Endothelial cell of umbilical vein (primary cell): ENCODE measurements at places on chromosomes 2 and 18. TPM values are rescaled to one million over a fixed set of nuclear protein-coding genes. Genes with fewer than 3 reads are reported as not detected.

GRCh38 chr18:23712445-23712844 is 23.2 kb downstream of the LAMA3 start:
- DNase-seq = no peak

- DNase-seq = peak; percentile 64
Measured at GRCh38 chr18:49813069-49813318, 339 bp downstream of the ACAA2 start.

GRCh38 chr2:174691201-174691779 is 73.0 kb downstream of the CHRNA1 start:
- no peak for DNase-seq

Gene IL1F10
- total RNA-seq = not detected in 2 replicates

DNA sequence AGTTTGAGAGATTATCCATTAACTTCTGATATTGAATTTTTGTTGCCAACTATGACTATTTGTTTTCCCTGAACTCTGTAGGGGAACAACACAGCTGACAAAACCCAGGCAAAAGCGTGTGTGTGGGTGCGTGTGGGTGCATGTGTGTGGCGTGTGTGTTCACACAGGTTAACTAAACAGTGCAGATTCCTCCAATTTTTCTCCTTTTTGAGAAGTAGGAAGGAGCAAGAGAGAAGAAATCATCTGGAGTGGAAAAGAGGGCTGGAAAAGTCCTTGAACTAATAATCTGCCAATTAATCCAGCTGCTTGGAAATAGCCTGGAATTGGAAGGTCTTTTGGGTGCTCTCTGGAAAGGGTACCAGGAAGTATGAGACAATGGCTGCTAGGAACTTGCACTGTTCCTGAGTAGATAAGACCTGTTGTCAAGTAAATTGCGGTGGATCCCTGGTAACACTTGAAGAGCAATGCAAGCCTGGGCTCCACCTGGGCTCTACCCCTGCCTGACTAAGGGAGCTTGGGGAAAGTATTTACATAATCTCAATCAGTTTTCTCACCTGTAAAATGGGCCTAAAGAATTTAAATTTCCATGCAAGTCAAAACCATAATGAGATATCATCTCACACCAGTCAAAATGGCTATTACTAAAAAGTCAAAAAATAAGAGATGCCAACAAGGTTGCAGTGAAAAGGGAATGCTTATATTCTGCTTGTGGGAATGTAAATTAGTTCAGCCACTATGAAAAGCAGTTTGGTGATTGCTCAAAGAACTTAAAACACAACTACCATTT is 40.5 kb upstream of the IL1R1 start:
- no peak for DNase-seq

- no peak for DNase-seq
Measured at GRCh38 chr2:220053919-220054318, 426.5 kb downstream of the SLC4A3 start.

Gene NEU2
- total RNA-seq = not detected in 2 replicates

DNA sequence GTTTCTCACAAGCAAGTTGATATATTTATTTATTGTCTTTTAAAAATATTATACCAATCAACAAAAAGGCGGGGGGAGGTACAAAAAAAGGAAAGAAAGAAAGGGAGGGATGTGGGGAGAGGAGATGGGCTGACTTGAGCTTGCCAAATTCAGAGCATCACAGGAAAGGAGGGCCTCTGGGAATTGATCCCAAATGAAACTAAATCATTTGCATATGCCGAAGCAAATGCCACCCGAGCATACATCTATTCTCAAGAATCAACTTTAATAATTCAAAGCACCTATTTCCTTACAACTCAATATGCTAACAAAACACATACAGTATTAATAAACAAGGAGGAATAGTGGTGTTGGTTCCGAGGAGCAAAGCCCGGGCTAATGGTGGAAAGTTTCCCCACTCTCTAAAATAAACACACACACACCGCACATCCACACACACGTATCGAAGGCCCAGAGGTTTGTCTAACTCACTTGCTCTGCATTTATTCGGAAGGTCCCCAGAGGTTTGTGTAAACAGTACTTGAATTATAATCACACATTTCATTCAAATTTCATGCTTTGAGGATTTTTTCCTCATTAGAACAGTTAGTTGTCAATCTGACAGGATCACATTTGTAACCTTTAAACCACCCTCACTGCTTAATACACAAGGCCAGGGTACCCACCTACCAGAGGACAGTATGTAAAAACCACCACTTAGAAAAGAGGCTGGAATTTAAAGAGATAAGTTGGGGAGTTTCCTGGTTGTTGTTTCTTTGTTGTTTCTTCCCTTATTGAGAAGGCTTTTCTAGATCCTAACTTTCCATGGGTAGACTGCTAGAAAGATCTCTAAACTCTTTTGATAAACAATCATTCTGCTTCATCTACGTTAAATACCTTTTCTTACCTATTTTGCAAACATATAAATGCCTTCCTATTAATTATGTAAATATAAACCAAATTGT is 264.7 kb downstream of the TCF4 start:
- DNase-seq = peak; percentile 37

DNA sequence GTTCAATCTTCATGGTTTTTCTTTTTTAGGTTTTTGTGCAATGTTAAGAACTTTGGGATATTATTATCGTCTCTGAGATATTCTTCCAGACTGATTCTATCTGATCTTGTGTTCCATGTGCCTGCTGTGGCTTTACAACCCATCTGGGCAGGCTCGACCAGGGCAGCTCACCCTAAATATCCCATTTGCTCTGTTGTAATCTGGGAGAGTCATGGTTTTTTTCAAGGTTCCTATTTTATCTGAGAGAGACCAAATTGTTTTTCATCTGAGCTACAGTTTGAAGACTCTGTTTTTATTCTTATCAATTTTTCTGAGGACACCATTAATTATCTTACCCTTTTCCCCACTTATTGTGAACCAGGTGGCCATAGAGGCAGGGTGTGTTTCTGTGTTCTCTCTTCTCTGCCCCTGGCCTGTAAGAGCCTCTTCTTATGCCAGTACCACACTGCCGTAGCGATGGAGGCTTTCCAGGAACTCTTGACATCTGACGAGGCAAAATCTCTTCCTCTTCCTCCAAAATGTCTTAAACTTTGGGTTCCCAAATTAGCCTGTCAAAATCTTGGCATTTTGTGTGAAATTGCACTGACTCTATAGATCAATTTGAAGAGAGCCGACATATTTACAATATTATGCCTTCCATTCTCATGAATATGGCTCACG is 3.1 kb downstream of the SP140L start:
- DNase-seq = no peak

Gene CREG2
- total RNA-seq = 0.88 and 2.0 TPM in 2 replicates

GRCh38 chr2:179772346-179772745 is 89.1 kb downstream of the ZNF385B start:
- no peak for DNase-seq

GRCh38 chr2:118312969-118313756 is 224.9 kb downstream of the INSIG2 start:
- no peak for DNase-seq

- DNase-seq = no peak
Measured at GRCh38 chr18:435940-436339, 64.6 kb downstream of the COLEC12 start.

DNA sequence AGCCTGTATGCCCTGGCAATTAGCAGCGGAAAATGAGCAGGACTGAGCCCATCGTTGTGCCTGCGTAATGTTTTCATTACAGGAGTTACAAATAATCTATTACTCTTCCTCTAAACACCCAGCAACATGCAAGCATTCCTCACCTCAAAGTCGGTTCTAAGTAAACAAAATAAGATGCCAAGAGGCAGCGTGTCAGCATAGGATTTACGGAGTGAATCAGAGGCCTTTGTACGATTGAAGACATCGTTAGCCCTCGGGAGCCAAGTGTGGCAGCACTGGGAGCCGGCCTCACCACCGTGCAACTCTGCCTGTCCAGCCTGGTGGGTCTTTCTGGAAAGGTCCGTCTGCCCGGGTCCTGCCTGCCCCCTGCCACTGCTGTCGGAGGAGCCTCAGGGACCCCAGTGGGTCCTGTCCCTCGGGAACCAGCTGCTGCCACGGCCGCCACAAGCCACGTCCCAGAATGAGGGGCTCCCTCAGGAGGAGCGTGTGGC is 80.1 kb upstream of the CTDP1 start:
- no peak for DNase-seq

Gene TWIST2
- total RNA-seq = 1.2 and 2.3 TPM in 2 replicates
